ENCODE measurements at places on chromosomes 1 and 21.

DNA sequence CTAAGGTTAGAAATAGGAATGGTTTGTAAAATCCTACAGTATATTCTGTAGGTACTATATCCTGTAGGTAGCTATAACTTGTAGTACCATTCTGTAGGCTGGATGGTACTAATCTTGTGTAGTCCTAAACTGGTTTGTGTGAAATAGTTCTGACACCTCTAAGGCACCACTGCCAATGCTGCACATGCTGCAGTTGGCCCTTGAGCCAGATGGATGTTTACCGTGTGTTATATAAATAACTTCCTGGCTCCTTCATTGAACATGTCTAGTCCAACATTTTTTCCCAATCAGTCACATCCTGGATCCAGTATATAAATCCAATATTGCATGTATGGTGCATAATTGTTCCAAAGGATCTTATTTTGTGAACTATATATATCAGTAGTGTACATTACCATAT lies 89.5 kb upstream of the GNG4 start:
- DNase-seq: no peak

GRCh38 chr1:29849038-29849750 lies 612.9 kb downstream of the PTPRU start:
- DNase-seq: no peak

GRCh38 chr21:32248571-32249461 lies 30.0 kb downstream of the MIS18A start:
- DNase-seq: no peak

DNA sequence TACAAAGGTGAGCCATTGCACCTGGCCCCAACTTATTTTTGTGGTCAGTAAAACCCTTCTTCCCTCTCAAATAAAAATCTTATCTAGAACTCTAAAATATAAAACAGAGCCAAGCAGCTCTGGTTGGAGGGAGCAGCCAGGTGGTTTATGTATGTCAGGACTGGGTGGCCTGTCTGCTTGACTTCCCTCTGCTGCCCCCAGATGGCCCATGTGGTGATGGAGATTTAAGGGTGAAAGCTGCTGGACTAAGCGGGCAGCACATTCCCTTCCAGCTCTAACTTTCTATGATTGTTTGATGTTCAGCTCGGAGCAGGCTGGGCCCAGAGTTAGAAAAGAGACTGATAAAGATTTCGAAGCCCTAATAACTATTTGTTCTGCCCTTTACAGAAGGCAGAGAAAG lies 11.9 kb upstream of the PAQR6 start:
- DNase-seq: no peak

DNA sequence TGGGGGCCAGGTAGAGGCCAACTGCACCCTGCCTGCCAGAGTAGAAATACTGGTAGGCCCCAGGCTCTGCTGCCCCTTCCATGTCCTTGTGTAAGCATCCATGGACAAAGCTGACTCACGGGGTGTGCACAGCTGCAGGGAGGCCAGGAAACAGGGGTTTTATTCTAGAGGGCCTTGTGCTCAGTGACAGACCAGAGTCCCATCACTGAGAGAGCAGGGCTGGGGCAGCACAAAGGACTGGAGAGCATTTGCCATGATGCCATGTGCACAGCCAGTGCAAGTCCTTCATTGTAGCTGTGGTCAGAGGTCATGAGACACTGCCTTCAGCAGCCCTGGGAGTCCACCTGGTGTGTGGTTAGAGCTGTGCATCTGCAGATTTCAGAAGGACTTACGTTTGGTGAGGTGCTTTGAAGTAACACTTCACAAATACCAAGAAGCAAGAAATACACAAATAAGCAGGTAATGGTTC lies 8.1 kb downstream of the ARF1 start:
- DNase-seq: peak; percentile 23

DNA sequence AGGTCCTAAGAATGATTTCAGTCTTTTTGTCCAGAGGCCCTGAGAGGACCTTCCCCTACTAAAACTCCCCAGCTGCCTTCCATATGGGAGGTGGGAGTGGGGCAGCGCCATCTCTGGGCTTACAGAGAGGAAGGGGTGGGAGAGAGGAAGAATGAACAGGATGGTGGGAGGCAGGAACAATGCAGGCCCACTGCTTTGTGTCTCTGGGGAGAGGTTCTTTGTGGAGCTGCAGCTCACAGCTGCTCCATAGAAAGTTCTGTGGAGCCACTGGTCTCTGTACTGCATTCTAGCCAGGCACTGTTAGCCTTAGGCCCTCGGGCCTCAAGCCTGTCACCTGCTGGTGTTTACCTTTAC lies 43.6 kb upstream of the A3GALT2 start:
- no peak for DNase-seq

- DNase-seq: no peak
Measured at GRCh38 chr21:30256100-30256499, 26.6 kb downstream of the KRTAP24-1 start.

DNA sequence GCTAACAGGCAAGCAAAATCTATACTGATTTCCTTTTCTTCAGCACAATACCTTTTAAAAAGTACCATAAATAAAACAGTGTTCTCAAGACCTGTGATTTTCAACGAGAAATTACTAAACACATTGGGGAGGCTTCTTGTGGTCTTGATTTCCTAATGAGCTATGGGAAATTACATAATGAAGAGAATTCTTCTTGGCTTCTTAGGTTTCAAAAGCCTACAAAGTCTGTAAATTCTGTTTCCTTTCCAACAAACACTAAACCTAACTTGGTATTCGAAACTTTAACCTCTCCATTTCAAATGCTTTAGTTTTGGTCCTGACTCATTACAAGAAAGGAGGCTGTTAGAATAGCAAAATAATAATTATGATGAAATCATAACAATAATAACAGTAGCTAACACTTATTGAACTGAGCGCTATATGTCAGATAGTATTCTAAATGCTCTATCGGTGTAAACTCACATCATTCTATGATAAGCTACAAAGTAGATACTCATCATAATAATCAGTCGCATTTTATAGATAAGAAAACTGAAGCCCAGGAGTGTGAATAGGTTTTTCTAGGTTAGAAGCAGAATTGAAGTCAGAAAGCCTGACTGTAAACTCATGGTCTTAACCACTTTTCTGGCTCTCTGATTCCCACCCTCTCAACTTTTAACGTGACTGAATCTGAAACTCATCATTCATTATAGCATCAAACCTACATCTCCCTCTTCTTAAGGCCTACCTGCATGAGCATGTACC lies 486.7 kb downstream of the SMYD3 start:
- no peak for DNase-seq

GRCh38 chr1:206971029-206971655 lies 882 bp upstream of the FCAMR start:
- no peak for DNase-seq

- no peak for DNase-seq
Measured at GRCh38 chr1:231369282-231369681, 31.2 kb downstream of the SPRTN start.

- DNase-seq: no peak
Measured at GRCh38 chr1:14182856-14183255, 415.6 kb upstream of the KAZN start.

DNA sequence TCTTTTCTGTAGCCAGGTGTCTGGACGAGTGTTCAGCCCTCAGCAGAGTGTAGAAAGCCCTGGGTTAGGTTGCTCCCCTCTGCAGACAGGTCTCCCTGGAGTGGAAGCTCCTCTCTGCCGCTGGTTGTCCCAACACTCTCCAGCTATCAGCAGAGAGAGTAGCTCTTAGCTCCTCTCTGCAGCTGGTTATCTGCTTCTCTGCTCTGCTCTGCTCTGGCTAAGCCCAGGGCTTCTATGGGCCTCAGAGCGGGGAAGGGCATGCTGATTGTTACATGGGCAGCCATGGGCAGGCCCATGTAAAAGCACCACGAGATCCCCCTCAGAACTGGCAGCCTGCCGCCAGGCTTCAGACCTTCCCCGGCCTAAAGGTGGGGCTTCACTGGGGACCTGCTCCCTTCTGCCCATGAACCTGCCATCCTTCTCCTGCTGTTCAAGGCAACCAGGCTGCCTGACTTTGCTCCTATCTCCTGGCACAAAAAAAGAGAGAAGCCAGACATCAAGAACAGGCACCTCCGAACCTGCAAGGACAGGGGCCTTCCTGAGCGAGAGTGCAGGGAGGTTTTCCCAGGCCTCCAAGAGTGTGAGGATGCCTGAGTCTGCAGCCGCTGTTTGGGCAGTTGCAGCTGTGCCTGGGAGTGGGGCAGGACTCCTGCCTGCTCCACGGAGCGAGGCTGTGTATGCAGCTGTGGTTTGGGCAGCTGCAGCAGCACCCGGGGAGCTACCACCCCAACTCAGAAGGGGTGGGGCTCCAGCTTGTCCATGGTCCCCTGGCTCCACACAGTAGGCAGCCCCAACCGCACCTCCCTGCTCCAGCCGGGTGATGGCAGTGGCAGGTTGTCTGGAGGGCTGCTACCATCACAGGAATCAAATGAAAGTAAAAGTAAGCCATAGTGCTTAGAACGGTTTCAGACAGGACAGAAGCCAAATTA lies 973.7 kb downstream of the LTN1 start:
- DNase-seq: peak; percentile 35

- no peak for DNase-seq
Measured at GRCh38 chr1:70910013-70910412, 137.6 kb downstream of the PTGER3 start.

DNA sequence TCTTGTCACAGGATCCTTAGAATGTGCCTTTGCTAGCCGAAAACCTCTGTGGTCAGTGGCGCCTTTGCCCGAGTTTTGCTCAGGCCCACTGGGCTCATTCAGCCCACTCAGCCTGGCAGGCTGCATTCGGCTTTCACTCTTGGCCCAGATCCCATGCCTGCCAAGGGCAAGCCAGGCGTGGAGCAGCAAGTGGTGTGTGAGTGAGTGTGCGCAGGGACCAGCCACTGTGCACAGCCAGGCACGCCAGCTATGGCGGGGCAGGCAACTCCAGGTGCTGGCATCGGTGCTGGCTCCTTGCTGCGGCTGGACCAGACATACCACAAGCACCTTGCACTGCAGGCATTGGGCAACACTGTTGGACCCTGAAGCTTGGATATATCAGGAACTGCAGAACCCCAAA lies 1145.1 kb upstream of the NCAM2 start:
- no peak for DNase-seq

DNA sequence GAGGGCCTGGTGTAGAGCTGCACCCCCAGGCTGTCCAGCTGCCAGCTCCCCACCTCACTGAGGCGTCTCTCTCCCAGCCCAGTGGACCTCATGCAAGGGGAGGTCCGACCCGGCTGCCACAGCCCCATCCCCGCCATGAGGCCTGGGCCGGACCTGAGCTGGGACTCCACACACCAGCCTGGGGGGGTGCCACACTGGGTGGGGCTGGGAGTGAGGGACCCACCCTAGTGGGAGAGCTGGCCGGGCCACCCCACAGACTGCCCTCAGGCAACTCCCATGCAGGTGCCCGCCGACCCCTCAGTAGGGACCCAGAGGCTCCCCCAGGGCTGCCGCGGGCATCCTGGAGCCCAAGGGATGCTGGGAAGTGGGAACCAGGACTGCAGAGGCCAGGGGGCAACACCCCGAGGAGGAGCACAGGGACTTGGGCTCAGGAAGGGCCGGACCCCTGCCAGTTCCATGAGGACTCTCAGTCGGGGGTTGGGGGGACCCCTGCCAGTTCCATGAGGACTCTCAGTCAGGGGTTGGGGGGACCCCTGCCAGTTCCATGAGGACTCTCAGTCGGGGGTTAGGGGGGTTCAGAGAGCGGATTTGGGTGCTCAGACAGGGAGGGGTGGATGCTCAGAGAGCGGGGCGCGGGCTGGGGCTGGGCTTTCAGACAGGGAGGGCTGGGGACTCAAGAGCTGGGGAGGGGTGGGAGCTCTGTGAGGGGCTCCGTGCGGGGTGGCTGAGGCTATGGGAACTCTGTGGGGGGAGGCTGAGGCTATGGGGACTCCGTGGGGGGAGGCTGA lies 1.2 kb upstream of the RNF223 start:
- DNase-seq: no peak

GRCh38 chr1:95117207-95118066 lies at the start of gene TLCD4:
TSS of gene TLCD4 (plus strand) at chr1:95117355. CDS start at chr1:95143902, 26,547 bp downstream.
- DNase-seq: peak; percentile 55

DNA sequence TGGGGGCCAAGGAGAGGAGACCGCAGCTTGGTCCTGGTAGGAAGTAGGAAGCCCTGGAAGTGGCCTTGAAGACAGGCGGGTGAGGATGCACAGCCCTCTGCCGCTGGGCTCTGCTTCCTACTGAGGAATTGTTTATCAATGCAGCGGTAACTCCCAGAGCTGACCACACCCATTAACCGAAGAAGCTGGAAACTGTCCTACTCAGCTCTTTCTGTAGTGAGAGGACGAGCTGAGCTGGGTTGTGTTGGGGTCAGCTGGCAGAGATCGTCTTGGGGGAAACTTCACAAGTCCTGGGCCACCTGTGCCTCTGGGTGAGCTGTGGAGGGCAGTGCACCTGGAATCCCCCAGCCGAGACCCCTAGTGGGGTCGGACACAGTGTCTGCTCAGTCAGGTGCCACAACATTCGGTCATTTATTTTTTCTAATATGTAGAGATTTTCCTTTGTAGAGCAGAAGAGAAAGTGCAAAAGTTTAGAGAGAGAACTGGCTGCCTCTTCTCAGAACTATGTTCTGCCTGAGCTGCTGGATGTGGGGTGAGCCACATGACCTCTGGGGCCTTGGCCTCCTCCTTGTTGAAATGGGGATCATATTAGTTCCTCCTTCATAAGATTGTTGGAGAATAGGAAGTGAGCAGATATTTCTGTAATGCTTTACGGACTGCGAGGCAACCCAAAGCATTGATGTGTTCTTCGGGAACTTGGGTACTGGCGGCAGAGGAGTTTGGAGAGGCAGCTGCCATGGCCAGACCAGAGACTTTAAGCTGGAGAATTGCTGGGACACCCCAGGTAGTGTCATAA lies 3.6 kb downstream of the NECAP2 start:
- DNase-seq: no peak

Data from anterior cingulate cortex (tissue), 58 donors.